ENCODE measurements at places on chromosomes 5 and 9. TPM values are rescaled to one million over a fixed set of nuclear protein-coding genes. Genes with fewer than 3 reads are reported as not detected.

HAPLN1 gene
- not detected for total RNA-seq

FOXD4L3 gene
- 0.25 TPM for total RNA-seq

NUDT2 gene
- 18.9 TPM for total RNA-seq

SMIM27 gene
- 37.8 TPM for total RNA-seq

CA9 gene
- total RNA-seq, result not detected

STK32A gene
- not detected for total RNA-seq

DAB2IP gene
- not detected for total RNA-seq

PCDHB13 gene
- not detected for total RNA-seq

FBP1 gene
- total RNA-seq, result 6.8 TPM

TAF11L5 gene
- not detected for total RNA-seq

CDC25C gene
- not detected for total RNA-seq

- DNase-seq, result no peak
Observed at GRCh38 chr5:62594364-62594984, 15.9 kb downstream of the LRRC70 start.

- no peak for DNase-seq
Observed at GRCh38 chr5:163867324-163867723, 361.9 kb downstream of the MAT2B start.

GRCh38 chr5:109328626-109329025, 81.1 kb downstream of the PJA2 start:
- no peak for DNase-seq

DNA sequence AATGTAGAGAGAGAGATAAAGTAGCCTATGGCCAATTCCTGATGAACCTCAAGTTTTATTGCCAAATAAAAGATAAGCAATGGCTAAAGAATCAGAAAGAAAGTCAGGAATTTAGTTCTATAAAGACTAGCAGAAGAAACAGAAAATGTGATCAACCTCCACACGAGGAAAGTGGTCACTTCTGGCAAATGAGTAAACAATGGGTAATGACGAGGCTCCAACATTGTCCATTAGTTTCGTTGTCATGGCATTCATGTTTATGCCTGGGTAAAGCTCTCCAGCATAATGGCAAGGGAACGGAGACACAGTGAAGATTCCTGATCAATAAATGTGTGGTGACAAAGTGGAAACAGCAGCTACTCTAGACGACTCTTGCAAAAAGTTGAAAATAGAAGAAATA, 341.8 kb upstream of the CTNND2 start:
- DNase-seq, result no peak

GRCh38 chr9:121949364-121949763, 143.7 kb downstream of the TTLL11 start:
- DNase-seq, result no peak

GRCh38 chr9:126307322-126308061, 19.1 kb upstream of the MVB12B start:
- DNase-seq, result no peak

DNA sequence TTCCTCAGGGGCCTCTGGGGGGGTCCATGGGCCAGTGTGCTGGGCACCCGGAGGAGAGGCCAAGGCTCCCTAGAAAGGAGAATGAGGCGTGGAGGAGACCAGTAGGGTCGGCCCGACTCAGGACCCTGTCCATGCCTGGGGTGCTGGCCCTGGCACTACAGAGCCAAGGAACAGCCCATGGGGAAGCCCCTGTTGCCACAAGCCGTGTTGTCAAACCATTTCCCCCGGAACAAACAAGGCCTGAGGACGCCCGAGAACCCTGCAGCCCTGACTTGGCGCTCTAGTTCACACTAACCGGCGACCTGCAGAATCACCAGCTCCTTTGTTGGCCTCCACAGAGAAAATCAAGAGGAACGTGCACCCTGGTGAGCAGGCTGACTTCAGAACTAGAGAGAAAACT, 41.6 kb upstream of the SLC12A7 start:
- DNase-seq, result no peak

DNA sequence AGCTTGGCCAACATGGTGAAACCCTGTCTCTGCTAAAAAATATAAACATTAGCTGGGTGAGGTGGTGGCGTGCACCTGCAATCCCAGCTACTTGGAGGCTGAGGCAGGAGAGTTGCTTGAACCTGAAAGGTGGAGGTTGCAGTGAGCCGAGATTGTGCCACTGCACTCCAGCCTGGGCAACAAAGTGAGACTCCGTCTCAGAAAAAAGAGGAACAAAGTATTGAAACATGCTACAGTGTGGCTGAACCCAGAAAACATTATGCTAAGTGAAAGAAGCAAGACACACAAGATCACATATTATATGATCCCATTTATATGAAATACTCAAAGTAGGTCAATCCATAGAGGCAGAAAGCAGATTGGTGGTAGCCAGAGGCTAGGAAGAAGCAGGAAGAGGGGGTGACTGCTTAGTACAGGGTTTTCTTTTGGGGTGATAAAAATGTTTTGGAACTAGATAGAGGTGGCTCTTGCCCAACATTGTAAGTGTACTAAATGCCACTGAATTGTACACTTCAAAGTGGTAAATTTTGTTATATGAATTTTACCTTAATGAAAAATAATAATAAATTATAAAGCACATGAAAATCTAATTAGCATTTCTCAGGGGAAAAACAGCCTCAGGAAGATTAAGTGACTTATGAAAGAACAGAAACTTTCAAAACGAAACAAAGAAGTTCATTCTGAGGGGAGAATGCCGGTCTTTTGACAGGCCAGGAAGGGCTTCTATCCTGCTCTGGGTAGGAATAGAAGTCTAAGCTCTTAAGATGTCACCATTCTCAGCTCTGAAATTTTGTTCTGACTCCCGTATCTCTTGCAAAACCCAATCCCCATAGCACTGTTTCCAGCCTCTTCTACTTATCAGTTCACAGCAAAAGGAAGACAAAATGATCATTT, 161.1 kb upstream of the TBCA start:
- DNase-seq, result no peak

- no peak for DNase-seq
Observed at GRCh38 chr5:138083702-138084101, at the start of gene WNT8A. TSS of gene WNT8A (plus strand) at chr5:138084033. CDS start at chr5:138084128, 95 bp downstream.

- DNase-seq, result no peak
Observed at GRCh38 chr5:14197056-14197455, 53.9 kb downstream of the TRIO start.

DNA sequence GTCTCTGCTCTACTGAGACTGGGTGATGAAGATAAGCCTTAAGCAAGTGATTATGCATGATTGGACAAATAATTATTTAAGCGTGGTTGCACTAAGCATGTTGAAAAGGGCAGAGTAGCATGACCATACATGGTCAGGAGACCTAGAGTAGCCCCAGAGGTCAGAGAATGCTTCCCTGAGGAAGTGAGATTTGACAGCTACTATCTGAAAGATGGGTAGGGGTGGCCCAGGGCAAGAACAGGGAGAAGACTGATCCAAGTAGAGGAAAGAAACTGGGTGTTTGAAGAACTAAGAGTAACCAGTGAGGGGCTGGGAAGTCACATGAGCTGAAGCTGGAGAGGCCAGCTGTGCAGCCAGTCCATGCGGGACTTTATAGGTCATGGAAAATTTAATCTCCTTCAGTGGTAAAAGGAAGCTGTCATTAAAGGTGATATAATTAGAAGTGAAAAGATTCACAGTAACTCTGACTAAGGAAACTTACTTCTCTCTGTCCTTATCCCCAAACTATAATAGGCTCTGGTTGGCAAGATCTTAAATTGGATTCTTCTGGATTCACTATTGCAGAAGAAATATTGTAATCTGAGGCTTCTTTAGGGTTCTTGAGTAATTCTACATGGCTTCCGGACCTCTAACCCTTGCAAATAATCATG, 35.2 kb downstream of the YIPF5 start:
- DNase-seq, result no peak

DNA sequence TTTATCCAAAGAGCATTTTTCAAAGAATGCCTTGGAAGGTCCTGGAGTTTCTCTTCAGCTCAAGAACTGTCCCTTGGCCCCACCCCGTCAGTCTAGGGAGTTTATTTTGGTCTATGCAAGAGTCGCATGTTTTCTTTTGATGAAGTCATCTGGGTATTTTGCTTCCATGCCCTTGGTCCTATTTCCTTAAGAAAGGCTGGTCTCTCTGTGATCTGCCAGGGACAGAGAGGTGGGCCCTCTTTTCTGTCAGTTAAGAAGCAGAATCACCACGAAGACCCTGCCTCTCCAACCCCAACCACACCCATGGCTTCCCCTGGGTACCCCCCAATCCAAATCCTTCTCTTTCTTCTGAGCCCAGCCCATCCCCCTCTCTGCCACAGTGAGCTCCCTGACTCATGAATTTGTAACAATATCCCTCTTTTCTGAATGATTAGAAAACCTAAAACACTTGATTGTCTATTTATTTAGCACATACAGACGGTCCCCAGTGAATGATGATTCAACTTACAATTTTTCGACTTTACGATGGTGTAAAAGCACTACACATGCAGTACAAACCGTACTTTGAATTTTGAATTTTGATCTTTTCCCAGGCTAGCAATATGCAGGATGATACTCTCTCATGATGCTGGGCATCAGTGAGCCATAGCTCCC, 163.5 kb upstream of the ADRA1B start:
- DNase-seq, result no peak

DNA sequence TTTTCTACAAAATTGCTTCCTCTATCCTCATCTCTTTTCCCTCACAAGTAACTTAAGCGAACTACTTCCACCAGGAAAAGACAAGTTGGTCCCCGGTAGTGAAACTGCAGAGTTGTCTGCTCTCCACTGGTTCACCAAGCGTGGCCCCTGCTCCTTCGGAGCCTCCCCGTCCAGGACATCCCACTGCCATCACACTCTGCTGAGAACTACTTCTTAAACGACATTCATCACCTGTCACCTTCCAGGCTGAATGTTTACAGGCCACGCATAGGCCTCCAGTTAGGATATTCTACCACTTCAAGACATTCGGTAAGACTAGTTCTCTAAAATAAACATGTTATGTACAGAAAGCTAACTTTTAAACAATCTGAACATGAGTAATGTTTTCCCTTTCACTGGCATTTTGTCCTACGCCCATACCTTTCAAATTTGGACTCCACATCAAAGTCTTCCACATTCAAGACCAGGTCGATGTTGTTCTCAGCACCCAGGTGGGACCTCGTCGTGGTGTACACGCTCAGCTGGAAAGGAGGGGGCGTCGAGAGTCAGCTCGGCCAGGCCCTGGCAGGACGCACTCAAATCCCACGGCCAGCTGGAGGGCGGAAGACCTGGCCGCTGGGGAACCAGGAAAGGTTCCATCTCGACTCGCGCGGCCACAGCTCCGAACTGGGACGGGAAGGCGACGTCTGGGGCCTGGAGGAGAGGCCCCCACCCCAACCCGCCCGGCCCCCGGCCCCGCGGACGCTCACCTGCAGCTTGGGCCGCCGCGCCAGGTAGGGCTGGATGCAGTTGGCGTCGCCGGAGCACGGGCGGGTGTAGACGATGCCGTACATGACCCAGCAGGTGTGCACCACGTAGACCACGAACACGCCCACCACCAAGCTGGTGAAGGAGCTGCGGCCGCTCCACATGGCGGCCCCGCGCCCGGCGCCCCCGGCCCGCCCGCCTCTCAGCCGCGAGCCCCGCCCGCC, 683 bp downstream of the CLPTM1L start:
- DNase-seq, result no peak

GRCh38 chr5:59007460-59008063, 424.7 kb downstream of the RAB3C start:
- no peak for DNase-seq

GRCh38 chr5:9233712-9234111, 312.2 kb downstream of the SEMA5A start:
- DNase-seq, result no peak

- DNase-seq, result no peak
Observed at GRCh38 chr9:36082931-36083330, 46.2 kb downstream of the RECK start.

DNA sequence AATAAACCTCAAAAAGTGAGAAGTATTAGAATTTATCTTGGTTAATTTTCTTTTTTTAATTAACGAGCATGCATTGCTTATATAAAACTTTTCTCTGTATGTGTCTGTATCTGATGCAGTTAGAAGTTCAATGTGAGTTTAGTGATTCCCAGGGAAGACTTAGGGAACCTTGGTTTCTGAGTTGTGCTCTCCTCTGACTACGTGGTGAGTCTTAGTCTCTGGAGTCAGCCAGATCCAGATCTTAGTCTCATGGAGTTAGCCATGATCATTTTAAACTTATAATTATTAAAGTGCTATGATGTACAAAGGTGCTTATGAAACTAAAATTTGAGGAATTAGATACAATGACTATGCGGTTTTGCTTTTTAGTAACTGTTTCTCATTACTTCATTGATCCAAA, 285.3 kb upstream of the DMRT1 start:
- DNase-seq, result no peak

DNA sequence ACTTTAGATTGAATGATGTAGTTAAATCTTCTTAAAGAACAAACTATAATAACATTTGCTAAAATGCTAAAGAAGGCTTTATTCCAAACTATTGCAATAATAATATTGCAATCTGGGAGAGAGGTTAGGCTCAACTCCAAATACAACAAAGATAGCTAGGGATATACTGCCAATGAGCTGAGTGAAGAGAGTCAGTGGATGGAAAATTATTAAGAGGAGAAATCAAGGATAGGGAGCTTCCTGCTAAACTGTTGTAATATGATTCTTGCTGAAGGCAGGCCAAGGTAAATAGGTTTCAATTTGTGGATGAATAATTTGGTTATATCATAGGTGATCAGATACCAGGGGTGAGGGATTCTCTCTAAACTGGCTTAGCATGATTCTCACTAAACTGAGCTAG, 1651.5 kb downstream of the EFNA5 start:
- no peak for DNase-seq

DNA sequence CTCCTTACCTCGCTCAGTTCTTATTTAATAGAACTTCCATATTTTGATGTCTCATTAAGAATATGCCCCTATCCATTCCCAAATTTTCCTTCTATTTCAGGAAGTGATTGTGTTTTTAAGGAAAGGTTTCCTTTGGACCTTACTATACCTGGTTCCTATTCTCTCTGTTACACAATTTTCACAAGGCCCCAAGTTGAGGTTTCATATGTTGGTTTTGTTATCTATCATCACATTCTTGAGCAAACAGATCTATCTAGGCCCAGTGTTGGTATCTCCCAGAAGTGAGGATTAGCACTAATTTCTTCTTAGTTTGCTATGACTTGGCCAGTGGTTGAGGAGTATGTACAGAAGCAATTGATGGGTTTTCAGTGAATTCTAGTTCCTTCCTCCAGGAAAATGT, 41.5 kb downstream of the ALG2 start:
- DNase-seq, result no peak

GRCh38 chr5:129460936-129461710, 1.0 kb downstream of the ADAMTS19 start:
- DNase-seq, result no peak

GRCh38 chr9:17622141-17622540, 43.3 kb downstream of the SH3GL2 start:
- no peak for DNase-seq

- DNase-seq, result no peak
Observed at GRCh38 chr5:72151646-72152045, 44.4 kb downstream of the MAP1B start.

GRCh38 chr5:144035046-144035740, 135.3 kb downstream of the YIPF5 start:
- DNase-seq, result no peak

DNA sequence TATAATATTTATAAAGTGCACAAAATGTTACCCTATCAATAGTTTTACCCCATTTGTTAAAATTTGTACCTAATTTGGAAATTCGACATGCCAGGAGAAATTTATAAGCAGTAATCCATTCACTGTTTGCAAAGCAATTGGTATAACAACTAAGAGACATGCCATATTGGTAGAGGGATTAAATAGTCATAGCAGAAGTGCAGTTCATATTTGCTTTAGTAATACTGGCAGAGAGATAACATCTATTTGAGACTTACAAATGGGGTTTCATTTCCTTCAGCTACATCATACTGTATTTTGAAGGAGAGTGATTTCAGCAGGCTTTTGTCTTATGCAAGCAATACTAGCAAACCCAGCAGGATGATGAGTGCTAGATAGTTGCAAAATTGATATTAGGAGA, 610.4 kb upstream of the CDH10 start:
- no peak for DNase-seq

Data from naive thymus-derived CD8-positive, alpha-beta T cell (primary cell).